NCI-H446 treated with DMSO at 0.1 percent for 48 hours (cell line): ENCODE measurements at places on chromosomes 4 and X.

GRCh38 chr4:169870507-169870906 is 112.8 kb upstream of the HPF1 start:
- no peak for DNase-seq

- DNase-seq = no peak
Observed at GRCh38 chr4:126568652-126569570, 1063.8 kb upstream of the INTU start.

- no peak for DNase-seq
Observed at GRCh38 chrX:115535844-115536243, 25.1 kb upstream of the PLS3 start.

DNA sequence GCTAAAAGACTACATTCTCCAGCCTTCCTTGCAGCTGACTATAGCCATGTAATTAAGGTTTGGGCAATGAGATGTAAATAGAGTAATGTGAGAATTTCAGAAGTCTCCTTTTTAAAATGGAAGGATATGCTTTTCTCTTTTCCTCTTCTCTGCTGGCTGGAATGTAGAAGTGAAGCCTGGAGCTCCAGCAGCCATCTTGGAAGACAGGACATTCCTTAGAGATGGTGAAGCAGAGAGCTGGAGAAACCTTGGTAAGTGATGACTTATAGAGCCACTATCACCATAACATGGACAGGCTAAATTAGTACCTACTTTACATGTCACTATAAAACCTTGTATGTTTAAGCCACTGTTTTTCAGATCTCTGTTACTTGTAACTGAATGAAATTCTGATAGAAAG is 48.0 kb downstream of the RASL11B start:
- no peak for DNase-seq

- DNase-seq = no peak
Observed at GRCh38 chr4:119980456-119980855, 86.2 kb downstream of the MAD2L1 start.

- no peak for DNase-seq
Observed at GRCh38 chrX:49901048-49901447, 21.3 kb upstream of the CLCN5 start.

DNA sequence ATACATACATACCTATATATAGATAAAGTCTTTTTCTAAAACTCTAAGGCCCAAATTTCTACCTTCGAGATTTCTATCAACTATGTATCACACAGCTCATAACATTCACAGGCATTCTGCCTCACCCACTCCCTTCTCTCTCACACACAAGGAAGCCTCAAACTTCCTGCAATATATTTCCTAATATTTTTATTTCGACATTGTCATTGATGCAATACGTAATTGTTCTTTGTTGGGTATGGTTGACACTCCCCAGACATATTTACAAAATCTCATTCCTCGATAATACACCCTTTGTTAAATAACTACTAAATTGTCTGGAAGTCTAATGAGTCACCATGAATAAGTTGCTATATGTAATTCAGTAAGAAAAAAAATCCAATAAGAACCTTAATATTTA is 143.5 kb downstream of the HNRNPD start:
- no peak for DNase-seq
